ENCODE measurements at places on chromosomes 4 and X.

- no peak for DNase-seq
These were observed 6.6 kb downstream of the PF4V1 start for GRCh38 chr4:73859614-73860088.

GRCh38 chr4:57102050-57102624 is 8.0 kb downstream of the IGFBP7 start:
- no peak for DNase-seq

- DNase-seq: no peak
These were observed 23.3 kb upstream of the GPR50 start for GRCh38 chrX:151153086-151153485.

- no peak for DNase-seq
These were observed 137.2 kb upstream of the PGRMC2 start for GRCh38 chr4:128424527-128425497.

GRCh38 chrX:13816643-13817627 is at the start of gene GPM6B:
TSS of gene GPM6B (minus strand) at chrX:13817093. CDS start at chrX:13816904, 189 bp downstream.
- DNase-seq: no peak

DNA sequence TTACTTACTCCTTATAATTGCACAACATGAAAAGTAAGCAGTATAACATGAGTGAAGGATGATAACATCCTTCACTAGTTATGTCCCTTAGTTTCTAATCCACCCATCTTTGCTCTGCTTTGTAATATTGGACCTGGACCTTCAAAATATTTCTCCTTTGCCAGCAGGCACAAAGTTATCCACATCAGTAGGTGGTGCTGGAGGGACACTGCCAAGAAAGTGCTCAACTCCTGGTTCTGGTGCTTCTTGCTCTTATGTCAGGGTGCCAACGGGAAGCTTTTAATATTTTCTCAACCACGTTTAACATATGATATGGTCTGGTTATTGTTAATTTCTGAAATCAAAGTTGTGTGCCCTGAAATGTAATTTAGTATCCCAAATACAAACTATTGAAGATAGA is 49.1 kb downstream of the TMEM165 start:
- DNase-seq: peak; percentile 9

DNA sequence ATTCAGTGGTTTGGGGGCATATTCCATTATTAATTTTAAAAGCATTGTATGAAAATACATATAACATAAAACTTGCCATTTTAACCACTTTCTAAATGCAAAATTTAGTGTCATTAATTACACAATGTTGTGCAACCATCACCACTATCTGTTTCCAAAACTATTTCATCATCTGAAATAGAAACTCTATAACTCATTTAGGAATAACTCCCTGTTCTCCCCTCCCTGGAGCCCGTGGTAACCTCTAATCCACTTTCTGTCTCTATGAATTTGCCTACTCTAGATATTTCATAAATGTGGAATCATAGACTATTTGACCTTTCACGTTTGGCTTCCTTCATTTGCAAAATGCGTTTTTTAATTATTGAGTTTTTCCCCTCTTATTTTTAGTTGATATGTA is 101.4 kb upstream of the GPC4 start:
- DNase-seq: no peak

GRCh38 chr4:48194971-48195370 is 60.9 kb upstream of the TXK start:
- no peak for DNase-seq

GRCh38 chrX:96224279-96224678 is 460.4 kb upstream of the DIAPH2 start:
- DNase-seq: no peak

- no peak for DNase-seq
These were observed 575 bp downstream of the MAP7D2 start for GRCh38 chrX:20116087-20116576.

DNA sequence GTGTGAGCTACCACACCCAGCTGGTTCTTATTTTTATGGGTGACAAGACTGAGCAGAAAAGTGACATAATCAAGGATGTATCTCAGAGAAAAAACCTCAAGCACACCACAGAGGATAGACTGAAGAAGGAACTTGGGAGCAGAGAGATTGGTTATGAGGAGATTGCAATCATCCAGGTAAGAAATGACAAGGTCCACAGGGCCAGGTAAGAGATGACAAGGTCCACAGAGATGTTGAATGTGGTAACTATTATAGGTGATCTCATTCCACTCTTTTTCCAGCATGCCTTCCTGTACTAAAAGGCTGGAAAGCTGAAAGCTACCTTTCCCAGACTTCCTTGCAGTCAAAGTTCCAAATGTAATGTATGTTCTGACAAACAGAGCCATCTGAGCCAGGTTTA is 15.9 kb upstream of the RBM47 start:
- no peak for DNase-seq

DNA sequence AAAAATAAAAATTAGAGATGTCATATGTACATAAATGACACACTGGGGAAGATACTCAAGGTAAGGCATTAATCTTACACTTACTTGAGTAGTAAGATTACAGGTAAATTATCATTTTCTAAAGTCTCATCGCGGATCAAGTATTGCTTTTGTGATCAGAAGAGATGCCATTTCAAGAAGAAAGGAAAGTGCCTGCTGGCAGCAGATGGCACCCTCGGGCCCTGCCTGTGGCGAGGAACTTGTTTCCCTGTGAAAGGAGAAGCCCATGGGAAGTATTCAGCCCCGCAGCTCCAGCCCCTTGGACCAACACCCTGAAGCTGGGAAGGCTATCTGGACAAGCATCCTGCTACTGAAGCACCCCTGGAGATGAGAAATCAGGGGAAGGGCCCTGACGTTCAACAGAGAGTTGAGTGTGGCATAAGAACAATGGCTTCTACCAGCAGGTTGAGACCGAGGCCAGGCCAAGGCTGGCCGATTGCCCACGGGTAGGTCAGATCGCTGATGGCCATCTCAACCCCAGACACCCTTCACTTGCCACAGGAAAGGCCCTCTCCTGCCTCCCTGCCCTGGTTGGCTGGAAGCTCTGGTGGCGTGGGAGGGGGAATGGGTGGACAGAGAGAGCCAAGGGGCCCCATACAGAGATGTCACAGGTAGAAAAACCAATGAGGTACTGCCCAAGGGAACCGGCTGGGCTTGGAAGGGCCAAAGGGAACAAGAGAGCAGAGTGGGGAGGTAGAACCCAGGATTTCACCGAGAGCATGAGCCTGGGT is 18.8 kb upstream of the MXD4 start:
- DNase-seq: no peak

GRCh38 chr4:5772528-5773270 is 61.7 kb downstream of the EVC start:
- no peak for DNase-seq

Measured in SW 1271 (cell line).